ENCODE measurements at places on chromosomes 7 and 10.
A peak's percentile ranks its signal among the peaks of the same experiment; 100 is the strongest.

DNA sequence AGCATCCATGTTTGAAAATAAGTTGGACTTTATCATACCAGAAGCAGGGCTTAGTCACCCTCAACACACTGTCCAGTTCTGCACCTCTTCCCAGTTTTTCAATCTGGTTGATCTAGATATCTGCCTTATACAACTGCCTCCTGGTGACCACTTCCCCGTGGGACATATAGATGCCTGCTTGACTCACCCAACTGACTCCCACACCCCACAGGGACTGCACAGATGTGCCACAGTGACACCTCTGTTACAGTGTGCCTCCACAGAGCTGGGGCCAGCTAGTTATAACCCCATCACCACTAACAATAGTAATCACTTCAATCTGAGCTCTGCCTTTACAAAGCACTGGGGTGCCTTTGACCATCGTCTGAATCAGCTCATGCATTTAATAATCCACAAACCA lies 82.6 kb upstream of the AOAH start:
- DNase-seq = no peak

GRCh38 chr7:93622036-93623033 lies 47.8 kb upstream of the CALCR start:
- peak; percentile 87 for DNase-seq

DNA sequence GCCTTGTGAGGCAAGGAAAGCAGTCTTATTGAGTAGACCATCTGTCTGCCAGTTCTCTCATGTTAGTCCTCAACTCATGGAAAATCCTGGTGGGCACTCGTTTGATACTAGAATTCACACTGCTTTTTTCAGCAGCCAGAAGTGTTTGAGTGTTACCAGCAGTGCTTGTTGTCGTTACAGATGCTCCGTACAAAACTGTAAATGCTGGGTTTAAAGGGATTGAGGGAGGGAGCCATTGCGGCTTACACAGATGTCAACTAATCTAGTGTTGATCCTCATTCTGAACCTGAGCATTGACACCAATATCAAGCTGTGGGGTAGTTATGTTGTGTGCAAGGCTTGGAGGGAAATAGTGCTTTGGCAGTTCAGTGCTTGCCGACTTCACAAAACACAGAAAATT lies 348.6 kb downstream of the AUTS2 start:
- DNase-seq = peak; percentile 93

DNA sequence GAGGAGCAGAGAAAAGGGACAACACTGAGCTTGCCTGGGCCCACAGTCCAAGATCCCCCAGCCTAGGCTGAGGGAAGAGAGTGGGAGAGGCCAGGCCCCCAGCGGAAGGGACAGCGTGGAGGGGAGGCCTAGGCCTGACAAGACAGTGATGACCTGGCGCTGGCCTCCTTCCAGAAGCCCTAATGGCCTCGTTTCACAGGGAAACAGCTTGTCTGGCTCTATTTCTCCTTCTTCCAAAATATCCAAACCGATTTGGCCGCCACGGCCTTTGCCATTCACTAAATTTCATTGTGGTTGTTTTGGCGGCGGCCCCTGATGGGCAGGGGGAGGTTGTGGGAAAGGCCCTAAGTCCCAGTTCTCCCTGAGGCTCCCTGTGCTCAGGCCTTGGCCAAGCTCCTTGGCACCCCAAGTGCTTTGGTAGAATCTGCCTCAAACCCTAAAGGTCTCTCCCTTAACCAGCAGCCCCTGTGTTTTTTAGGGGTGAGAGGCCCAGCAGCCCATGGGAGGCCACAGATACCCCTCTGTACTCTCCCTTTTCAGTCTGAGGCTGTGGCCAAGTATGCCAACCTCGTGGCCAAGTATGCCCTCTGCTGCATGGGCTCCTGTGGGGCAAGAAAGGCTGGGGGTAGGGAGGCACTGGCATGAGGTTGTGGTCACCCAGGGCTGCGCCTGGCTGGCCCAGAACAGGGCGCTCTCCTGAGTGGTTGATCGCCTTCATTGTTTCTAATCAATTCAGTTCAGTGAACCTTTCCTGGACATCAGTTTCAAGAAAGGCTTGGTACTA lies 37.3 kb downstream of the PAX2 start:
- DNase-seq = no peak

DNA sequence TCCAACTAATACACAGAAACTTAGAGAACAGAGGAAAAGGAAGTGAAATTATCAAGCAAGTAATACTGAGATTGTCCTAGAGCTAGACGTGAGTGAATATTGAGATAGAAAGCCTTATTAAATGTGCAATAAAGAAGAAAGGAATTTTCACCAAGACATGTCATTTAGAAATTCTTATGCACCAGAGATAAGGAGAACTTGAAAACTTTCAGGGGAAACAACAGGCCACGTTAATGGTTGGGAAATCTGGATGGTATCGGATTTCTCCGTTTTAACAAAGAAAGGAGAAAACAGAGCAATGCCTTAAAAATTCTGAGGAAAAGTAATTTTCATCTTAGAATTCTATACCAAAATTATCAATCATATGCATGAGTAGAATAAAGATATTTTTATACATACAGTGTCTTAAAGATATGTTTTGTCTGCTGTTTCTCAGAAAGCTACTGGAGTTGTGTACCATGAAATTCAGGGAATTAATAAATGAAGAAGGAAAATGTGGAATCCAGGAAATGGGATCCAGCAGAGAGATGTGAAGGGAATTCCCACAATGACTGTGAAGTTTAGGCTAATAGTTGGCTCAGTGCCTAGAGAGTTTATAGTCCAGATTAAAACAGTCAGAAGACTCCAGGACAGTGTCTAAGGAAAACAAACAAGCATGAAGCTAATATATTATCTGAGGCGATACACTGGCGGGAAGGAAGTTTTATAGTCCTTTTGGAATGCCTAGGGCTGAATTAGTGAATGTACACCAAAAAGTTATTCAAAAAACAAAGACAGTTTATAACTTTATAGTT lies 159.5 kb downstream of the PPP1R9A start:
- DNase-seq = peak; percentile 30

GRCh38 chr7:105707967-105708762 lies 126.9 kb upstream of the EFCAB10 start:
- DNase-seq = no peak

DNA sequence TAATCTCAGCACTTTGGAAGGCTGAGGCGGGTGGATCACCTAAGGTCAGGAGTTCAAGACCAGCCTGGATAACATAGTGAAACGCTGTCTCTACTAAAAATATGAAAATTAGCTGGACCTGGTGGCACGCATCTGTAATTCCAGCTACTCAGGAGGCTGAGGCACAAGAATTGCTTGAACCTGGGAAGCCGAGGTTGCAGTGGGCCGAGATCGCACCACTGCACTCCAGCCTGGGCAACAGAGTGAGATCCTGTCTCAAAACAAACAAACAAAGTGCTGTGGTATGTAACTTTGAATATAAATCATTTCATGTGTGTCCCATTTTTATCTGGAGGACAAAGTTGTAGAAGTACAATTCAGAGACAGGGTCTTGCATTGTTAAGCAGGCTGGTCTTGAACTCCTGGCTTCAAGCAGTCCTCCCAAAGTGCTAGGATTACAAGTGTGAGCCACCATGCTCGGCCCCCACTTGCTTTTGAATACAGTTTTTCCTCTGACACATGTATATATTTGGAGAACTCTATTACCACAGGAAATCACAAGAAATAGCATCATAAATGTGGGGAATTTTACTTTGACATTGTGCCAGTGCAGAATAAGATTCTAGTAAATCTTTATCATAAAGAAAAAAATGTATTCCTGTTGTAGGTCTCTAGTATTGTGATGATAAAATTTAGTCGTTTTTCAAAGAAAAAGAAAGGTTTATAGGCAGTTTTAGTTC lies 32.6 kb downstream of the PTPN12 start:
- no peak for DNase-seq

GRCh38 chr7:19971956-19972355 lies 198.5 kb upstream of the TMEM196 start:
- DNase-seq = no peak

DNA sequence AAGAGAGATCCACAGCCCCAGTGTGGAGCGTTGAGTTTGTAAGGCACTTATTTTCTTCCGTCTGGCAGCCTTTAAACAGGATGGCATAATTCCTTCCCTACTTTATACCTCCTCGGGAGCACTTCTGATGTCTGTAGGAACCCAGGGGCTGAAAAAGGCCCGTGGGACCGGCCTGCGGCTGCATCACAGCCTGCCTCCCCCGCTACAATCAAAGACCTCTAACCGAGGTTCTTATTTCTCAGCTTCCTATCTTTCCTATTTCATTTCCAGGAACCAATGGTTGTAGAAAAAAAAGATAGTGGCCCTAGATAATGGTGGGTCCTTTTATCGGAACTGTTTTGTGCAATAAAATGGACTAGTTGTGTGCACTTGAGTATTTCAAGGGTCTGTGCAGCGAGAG lies 4.1 kb upstream of the CTBP2 start:
- DNase-seq = no peak

- peak; percentile 16 for DNase-seq
Measured at GRCh38 chr7:68224041-68224741, 1227.6 kb downstream of the TYW1 start.

GRCh38 chr10:80474597-80474910 lies 20.4 kb downstream of the TSPAN14 start:
- peak; percentile 47 for DNase-seq

- no peak for DNase-seq
Measured at GRCh38 chr7:131326576-131326975, 1.1 kb upstream of the MKLN1 start.

DNA sequence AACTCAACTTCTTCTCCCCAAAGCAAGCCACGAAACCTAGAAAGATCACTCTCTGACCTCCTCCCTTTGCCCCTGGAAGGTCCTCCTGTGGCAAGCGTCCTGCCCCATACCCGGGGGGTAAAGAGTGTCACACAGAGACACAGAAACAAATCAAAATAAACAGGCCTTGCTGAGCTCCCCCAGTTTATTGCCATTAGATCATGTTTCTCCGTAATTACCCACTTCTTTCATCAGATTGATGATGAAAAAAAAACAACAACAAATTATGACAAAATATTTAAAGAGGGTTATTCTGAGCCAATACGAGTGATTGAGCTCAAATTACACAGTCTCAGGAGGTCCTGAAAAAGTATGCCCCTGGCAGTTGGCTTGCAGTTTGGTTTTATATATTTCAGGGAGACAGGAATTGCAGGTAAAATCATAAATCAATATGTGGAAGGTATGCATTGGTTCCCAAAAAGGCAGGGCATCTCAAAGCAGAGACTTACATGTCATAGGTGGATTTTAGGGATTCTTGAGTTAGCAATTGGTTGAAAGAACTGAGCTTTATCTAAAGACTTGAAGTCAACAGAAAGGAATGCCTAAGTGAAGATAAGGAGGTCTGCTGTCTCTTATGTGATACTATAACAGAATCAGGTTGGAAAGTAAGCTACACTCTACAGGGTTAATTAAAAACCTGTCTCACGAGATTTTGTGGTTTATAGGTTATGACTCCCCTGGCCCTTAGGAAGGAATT lies 86.2 kb downstream of the APBB1IP start:
- no peak for DNase-seq

DNA sequence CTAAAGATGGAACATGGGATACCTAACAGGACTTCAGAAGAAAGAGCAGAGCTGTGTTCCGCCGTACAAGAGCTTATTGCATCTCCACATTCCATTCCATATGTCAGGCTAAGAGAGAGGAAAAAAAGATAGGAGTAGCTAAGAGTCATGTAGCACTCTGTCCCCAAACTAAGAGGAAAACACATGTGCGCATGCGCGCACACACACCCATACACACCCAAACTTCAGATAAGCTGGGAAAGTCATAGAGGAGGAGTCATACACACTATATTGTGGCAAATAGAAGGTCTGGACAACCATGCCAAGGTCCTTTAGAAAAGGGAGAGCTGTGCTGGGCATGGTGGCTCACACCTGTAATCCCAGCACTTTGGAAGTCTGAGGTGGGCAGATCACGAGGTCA lies 132.4 kb downstream of the RAB11FIP2 start:
- no peak for DNase-seq

DNA sequence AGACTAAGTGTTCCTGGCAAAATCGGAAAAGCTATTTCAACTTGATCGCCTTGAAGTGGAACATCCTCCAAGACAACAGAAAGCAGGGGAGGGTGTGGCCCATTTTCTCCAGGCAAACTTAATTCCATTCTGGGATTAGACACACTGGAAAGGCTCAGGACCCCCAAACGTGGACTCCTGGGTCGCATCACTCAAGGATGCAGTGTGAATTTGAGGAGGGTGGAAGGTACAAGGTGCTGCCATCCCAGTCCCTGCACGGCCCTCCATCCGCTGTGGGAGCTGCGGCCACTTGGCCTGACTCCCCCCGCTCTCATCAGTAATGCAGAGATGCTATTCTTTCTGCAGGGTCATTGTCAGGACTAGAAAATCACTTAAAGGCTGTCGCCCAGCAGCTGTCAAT lies 2.4 kb downstream of the CNPY1 start:
- no peak for DNase-seq

DNA sequence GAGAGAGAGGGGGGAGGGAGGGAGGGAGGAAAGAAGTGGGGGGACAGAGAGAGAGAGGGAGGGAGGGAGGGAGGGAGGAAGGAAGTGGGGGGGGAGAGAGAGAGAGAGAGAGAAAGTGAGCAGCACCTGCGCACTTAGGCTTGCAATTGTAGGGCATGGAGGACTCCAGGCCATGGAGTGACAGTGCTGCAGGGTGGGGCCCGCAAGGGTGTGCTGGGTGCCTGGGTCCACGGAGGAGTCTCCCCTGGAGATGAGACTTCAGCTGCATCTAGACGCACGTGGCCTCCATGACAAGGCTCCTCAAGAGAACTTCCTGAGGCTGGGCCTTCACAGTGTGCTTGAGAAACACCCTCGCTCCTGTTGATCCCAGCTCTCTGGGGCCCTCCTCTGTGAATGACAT lies 44.5 kb downstream of the CLRN3 start:
- DNase-seq = no peak

DNA sequence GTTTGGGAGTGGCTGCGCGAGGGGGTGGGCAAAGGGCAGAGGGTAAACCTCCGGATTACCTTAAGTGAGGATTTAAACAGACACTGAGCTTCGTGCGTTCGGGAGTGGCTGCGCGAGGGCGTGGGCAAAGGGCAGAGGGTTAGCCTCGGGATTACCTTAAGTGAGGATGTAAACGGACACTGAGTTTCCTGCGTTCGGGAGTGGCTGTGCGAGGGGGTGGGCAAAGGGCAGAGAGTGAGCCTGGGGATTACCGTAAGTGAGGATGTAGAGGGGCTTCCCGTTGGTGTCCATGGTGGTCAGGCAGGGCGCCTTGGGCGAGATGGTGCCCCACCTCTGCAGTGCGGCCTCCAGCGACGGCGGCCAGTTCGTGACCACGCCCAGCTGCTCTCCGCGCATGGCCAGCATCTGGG lies 275.8 kb downstream of the DIP2C start:
- DNase-seq = peak; percentile 67

GRCh38 chr10:5510281-5511072 lies 11.1 kb upstream of the CALML5 start:
- no peak for DNase-seq

DNA sequence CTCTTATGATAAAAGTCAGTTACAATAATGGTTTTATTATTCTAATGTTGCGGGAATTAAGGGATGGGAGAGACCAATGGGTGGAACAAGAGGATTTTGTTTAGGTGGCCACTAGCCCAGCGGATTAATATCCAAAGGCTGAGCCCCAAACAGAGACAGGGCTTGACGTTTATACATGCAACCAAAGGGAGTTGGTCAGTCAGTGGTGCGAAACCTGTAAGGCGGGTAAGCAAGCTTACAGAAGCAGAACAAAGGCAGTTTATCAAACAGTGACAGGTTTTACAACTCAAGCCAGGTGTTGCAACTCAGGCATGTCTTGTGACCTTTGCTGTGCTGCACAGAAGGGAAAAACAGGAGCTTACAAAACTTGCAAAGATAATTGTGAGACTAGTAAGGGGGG lies 622.9 kb upstream of the MBL2 start:
- DNase-seq = no peak

Data from NCI-H82 (cell line).